ENCODE measurements at places on chromosomes 4 and X.

- no peak for DNase-seq
These were observed 164.2 kb upstream of the GPR101 start for GRCh38 chrX:137198040-137198439.

GRCh38 chr4:143358923-143359643 is 22.4 kb downstream of the GAB1 start:
- no peak for DNase-seq

GRCh38 chrX:123869488-123869887 is 9.6 kb downstream of the XIAP start:
- DNase-seq: no peak

DNA sequence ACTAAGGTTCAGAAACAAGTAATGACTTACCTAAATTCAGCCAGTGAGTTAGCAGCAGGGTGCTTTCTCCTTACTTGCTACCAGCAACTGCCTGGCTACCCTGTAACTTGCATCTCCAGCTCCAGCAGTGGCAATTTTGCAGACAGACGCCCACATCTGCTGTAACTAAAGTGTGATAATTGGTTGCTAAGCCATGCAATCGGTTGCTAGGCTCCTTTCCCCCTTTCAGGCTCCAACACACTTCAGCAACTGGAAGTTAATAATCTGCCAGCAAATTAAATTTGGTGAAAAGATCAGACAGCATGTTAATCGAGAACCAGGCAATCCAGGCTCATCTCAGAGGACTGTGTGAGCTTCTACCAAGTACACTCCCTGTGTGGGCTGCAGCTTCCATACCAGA is 24.2 kb upstream of the ARHGEF9 start:
- no peak for DNase-seq

- DNase-seq: no peak
These were observed 393.5 kb upstream of the GRIA3 start for GRCh38 chrX:122790376-122791095.

GRCh38 chrX:8345473-8345872 is 119.2 kb upstream of the VCX3B start:
- no peak for DNase-seq

DNA sequence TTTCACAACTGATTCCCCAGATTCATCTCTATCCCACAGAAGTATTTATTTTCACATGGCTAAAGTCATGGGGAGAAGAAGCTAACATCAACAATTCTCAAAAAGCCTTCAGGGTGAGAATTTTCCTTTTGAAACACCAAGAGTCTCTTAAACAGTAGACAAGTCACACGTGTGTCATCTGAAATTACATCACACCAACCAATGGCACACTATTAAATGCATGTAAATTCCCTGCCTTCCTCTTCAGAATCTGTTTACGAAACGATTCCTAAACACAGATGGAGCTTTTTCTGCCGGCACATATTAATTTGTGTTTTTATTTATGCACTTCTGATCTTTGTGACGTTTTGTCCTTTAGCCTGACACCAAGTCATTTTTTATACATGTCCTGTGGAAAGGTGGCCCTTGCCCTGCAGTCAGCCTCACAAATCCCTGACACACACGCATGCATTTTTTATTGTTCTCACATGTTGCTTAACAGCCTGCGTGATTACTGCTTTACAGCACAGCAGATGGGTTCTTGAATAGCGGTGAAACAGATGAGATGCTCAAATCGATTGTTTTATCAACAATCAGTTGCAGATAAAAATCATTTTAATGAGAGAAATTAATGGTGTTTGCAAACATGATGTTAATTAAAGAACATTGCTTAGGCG is 735.9 kb upstream of the TENM3 start:
- DNase-seq: no peak

DNA sequence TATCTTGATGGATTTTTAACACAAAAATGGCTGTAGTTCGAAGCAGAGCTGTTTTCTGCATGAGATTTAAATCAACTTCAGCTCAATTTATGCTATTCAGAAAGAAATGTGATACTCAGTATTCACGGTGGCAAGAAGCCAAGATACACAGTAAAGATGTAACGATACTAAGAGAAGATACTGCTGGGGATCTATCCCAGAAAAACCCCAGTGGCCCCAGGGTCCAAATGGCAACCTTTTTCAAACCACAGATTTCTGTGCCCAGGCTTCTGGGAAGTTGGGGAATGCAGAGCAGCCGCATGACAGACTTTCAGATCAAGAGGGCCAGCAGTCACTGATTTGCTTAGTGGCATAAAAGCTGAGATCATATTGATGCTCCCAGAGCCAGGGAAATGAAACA is 353.9 kb downstream of the AFF2 start:
- no peak for DNase-seq

DNA sequence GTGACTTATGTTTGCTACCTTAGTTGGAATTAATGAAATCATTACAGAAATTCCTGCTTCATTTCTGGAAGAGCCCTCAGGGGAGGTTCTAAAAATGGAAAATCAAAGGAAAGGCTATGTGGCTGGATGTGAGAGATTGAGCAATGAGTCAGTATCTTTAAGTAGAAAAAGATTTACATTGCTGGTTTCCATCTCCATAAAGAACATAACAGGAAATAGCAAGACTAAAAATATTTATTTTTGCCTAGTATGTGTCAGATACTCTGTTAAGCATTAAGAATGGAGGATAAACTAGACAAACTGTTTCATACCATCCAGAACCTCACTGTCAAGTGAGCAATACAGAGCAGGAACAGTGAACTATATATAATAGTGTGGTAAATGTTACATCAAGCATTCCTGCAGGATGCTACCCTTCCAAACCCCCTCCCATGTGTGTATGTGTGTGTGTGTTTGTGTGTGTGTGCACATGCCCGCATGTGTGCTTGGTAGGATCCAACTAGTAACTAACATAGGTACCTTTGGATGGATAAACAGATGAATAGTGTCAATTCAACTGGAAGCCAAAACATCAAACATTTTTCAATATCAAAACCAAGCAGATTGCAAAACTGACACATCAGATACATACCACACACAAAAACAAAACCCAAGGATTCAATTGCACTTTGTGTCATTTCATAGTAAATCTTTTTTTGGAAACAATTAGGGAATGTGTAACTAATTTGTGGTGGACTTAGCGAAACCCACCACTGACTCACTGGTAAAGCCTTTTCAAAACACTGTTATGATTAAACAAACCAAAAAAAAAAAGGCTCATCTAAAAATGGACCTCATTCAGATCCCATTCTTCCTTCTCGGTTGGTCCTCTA is 223.4 kb downstream of the SHROOM3 start:
- peak; percentile 89 for DNase-seq

- no peak for DNase-seq
These were observed 90.8 kb upstream of the NPFFR2 start for GRCh38 chr4:71941001-71941400.

DNA sequence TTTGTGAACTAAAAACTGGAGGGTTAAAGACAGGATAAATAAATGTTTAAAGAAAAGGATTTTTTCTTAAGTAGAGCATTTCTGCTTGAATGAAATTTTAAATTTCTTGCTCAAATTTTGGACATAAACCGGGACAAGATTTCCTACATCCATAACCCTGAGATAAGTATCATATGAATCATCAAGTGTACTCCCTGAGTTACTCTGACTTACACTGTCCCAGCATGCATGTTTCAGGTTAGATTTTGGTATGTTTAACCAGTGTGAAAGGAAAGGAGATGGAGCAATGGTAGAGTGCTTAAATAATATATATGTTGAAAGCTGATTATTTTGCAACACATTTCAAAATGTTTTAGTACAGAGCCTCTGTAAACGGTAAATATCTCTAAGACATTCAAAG is 175.2 kb downstream of the ADGRL3 start:
- DNase-seq: peak; percentile 3

DNA sequence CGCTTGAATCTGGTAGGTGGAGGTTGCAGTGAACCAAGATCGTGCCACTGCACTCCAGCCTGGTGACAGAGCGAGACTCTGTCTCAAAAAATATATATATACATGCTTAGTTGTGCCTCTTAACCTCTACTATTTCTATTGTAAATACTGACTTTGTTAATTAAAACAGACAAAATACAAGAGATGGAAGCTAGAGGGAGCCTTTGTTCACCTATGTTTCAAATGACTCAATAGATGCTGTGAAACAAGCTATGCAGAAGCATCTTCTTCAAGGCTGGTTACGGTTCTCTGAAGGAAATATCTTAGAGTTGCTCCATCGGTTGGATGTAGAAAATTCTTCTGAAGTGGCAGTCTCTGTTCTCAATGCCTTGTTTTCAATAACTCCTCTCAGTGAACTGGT is 6.2 kb downstream of the NCAPG start:
- DNase-seq: peak; percentile 57

DNA sequence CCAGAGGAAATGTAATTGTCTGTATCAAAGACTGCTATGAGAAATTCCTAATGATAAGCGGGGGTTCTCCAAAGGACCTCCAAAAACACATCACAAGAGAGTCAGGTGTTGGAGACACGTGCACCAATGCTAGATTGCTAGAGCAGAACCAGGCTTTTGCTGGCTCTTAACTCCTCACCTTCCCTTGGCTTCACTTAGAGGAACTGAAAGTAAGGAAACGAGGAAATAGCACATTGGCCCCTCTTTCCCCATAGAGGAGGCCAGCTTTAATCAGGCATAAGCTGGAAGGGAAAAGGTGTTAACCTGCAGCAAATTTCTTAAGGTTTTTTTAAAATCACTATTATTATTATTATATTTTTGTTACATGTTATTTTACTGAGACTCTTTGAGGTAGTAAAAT is 13.6 kb downstream of the OTC start:
- DNase-seq: no peak

GRCh38 chr4:111530446-111530845 is 614.8 kb upstream of the FAM241A start:
- DNase-seq: no peak

DNA sequence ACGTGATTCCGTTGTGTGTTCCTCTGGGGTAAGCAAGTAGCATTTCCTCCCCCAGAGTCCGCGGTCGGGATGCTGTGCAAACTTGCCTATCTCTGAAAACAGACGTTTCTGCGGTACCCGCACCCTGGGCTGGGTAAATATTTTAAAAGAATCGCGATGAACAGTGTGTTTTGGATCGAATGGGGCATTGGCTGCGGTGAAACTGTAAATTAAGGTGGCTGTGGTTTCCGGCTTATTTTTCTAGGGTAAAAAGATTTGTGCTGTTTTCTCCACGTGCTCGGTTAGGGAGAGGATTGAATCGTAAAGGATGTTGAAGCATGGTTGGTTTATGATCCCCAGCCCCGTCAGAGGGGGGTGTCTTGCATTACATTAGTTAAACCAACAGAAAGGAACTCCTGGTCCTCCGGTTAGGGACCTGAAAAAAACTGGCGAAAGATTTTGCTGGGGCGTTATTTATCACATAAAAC is 1.2 kb downstream of the HHIP start:
- no peak for DNase-seq

- DNase-seq: no peak
These were observed 41.7 kb downstream of the ATP8A1 start for GRCh38 chr4:42615131-42615763.

Measured in fibroblast of skin of left biceps (primary cell).